Activated CD8-positive, alpha-beta T cell treated with anti-CD3 and anti-CD28 coated beads for 36 hours (primary cell): ENCODE measurements at places on chromosomes 12 and 14. TPM values are rescaled to one million over a fixed set of nuclear protein-coding genes. Genes with fewer than 3 reads are reported as not detected.

GRCh38 chr12:105659355-105660075 is 329.0 kb downstream of the C12orf75 start:
- DNase-seq, result no peak

GRCh38 chr12:2265461-2266167 is 212.8 kb downstream of the CACNA1C start:
- DNase-seq, result no peak

GRCh38 chr14:79992407-79993198 is 218.7 kb downstream of the DIO2 start:
- no peak for DNase-seq

GRCh38 chr14:93936926-93937325 is 9.8 kb downstream of the FAM181A start:
- DNase-seq, result no peak

GRCh38 chr14:93430315-93431035 is at the start of gene UNC79:
Gene UNC79, plus strand, starts transcription at chr14:93430939. Its CDS starts 91 bp downstream, at chr14:93431030.
- no peak for DNase-seq

DNA sequence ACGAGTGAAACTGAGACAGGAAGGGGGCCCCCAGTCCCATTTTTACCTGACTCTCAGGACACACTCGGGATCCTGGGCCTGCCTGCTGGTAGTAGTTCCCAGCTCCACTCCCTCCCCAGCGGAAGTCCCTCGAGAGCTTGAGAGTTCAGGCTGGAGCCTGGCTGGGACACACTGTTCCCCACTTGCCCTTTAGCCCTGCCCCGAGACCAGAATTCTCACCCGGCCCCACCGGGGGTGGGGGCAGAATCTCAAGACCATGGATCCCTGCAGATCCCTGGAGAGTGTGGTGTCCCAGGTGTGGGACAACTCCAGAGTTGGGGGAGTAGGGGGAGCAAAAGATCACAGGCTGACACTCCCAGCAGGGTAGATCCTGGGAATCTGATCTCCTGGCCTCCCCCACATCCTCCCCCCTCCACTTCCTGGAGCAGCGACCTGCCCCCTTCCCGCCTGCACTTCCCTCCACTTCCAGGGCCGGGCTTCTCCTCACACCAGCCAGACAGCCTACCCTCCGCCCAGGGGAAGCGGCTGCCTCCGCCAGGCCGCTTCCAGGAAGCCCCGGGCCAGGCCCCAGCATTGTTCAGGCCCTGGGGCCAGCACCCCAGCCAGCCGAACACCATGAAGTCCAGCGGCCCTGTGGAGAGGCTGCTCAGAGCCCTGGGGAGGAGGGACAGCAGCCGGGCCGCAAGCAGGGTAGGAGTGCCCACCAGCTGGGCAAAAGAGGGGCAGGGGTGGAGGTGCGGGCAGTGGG is at the start of gene TNS2:
Gene TNS2 (plus strand): TSS at position 495 of the 748 bp plus-strand sequence. CDS start 121 bp downstream, at position 616.
- DNase-seq, result no peak

GRCh38 chr12:98172304-98172703 is 343.1 kb upstream of the TMPO start:
- DNase-seq, result no peak

- no peak for DNase-seq
These were observed 18.5 kb upstream of the PCNX1 start for GRCh38 chr14:70888681-70889175.

DNA sequence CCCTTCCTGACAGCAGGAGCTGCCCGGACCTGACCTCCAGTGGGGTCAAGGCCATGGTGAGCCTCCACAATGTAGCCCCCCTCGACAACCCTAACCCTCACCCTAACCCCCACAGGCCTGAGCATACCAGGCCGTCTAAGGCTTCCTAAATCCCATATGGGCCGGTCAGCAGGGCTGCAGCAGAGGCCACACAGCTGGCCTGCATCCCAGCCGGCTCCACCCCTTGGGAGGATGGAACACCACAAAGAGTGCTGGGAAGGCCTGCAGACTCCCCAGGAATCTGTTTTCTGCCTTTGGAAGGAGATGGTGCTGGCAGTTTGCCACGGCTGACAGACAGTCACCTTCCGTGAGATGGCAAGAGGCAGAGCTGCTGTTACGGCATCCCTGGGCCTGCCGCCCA is 2.8 kb downstream of the TMEM179 start:
- DNase-seq, result no peak

GRCh38 chr12:40093512-40093911 is 12.4 kb downstream of the SLC2A13 start:
- no peak for DNase-seq

GRCh38 chr14:52380294-52380693 is 66.2 kb downstream of the PTGER2 start:
- no peak for DNase-seq

DNA sequence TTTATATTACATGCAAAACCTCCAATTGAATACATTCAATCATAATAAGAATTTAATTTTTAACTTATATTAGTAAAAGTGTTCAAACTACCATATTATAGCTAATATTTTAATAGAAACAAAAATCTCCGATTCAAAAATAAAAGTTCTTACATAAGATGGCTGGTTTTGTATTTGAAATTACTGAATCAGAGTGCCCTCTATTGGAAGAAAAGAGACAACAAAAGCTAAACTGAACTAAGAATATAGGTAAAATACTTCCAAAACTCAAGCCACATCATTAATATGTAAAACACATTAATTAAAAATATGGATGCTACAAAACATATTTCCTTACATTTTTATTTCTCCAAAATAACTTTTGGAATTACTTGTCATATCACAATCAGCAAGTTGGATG is 120.3 kb downstream of the GARIN6 start:
- DNase-seq, result no peak

DNA sequence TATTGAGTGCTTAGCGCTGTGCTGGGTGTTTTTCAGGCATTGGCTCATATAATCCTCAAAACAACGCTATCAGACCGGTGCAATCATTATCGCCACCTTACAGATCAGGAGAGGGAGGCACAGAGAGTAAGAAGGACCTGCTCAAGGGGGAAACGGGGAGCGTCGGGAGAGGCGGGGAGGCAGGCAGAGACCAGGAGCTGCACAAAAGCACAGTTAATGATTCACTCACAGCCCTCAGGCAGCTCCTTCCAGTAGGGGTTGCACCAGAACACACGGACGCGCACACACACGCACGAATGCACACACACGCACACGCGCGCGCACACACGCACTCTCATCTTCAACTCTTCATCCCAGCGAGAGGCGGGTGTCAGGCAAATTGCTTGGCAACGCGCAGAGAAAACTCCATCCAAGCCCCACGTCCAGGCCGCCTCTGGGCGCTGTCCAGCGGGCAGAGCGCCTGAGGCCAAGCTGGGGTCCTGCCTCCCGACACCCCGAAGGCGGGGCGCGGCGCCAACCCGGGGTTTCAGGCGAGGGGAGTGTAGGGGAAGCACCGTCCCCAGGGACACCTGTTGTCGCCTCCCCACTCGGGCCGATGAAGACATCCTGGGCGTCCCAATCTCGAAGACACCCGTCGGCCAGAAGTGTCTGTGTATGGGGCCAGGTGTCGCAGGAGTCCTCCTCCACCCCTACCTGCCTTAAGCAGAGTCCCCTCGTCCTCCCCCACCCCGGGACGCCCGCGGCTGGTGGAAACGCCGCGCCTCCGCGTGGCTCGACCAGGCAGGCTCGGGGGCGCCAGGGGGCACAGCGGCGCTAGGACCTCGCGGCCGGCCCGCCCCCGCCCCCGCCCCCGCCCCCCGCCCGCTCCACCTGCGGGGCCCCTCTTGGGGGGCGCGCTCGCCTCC is 35.5 kb upstream of the STON2 start:
- DNase-seq, result peak; percentile 33

DNA sequence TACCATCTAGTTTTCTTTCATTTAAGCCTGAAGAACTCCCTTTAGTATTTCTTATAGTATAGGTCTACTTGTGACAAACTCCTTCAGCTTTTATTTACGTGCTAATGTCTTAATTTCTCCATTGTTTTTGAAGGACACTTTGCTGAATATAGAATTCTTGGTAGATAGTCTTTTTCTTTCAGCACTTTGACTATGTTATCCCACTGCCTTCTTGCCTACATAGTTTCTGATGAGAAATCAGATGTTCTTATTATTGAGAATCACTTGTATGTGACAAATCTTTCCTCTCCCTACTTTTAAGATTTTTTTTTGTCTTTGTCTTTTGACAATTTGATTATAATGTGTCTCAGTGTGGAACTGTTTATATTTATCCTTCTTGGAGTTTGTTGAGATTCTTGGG is 5.1 kb upstream of the MIS18BP1 start:
- DNase-seq, result no peak

- no peak for DNase-seq
These were observed 712.6 kb downstream of the SLC16A7 start for GRCh38 chr12:60308366-60308991.

- DNase-seq, result no peak
These were observed 4.0 kb upstream of the LIMA1 start for GRCh38 chr12:50287271-50287670.

- no peak for DNase-seq
These were observed 145.5 kb downstream of the PTPN11 start for GRCh38 chr12:112564160-112564784.

- DNase-seq, result no peak
These were observed 61.0 kb upstream of the RERGL start for GRCh38 chr12:18151036-18151435.

GRCh38 chr12:50934981-50935807 is 17.1 kb upstream of the HIGD1C start:
- DNase-seq, result no peak

GRCh38 chr14:32021341-32021740 is 55.8 kb upstream of the ARHGAP5 start:
- no peak for DNase-seq

Gene SLC25A47
- not detected for total RNA-seq

Gene RAB2B
- 18.2 TPM for total RNA-seq

Gene HCAR3
- total RNA-seq, result not detected

Gene DAO
- not detected for total RNA-seq

Gene REM2
- 0.20 TPM for total RNA-seq

Gene CMKLR1
- not detected for total RNA-seq

Gene OR6C2
- total RNA-seq, result not detected

Gene MTRFR
- 31.0 TPM for total RNA-seq

Gene IFI27
- 0.86 TPM for total RNA-seq

Gene FANCM
- total RNA-seq, result 15.8 TPM

Gene JAG2
- 4.1 TPM for total RNA-seq

Gene MYH6
- total RNA-seq, result not detected
